ENCODE measurements at places on chromosomes 16 and 17. TPM values are rescaled to one million over a fixed set of nuclear protein-coding genes. Genes with fewer than 3 reads are reported as not detected.
A peak's percentile ranks its signal among the peaks of the same experiment; 100 is the strongest.

CBX2 gene
- total RNA-seq: 27.2 TPM

SLC47A1 gene
- 7.3 TPM for total RNA-seq

DNAI2 gene
- total RNA-seq: not detected

HOXB9 gene
- 8.3 TPM for total RNA-seq

CD300A gene
- not detected for total RNA-seq

CPHXL2 gene
- not detected for total RNA-seq

ADAT1 gene
- 117 TPM for total RNA-seq

TMEM220 gene
- 0.12 TPM for total RNA-seq

ACBD4 gene
- 4.7 TPM for total RNA-seq

PRCD gene
- not detected for total RNA-seq

CTRB2 gene
- total RNA-seq: not detected

SPN gene
- total RNA-seq: 15.7 TPM

DNA sequence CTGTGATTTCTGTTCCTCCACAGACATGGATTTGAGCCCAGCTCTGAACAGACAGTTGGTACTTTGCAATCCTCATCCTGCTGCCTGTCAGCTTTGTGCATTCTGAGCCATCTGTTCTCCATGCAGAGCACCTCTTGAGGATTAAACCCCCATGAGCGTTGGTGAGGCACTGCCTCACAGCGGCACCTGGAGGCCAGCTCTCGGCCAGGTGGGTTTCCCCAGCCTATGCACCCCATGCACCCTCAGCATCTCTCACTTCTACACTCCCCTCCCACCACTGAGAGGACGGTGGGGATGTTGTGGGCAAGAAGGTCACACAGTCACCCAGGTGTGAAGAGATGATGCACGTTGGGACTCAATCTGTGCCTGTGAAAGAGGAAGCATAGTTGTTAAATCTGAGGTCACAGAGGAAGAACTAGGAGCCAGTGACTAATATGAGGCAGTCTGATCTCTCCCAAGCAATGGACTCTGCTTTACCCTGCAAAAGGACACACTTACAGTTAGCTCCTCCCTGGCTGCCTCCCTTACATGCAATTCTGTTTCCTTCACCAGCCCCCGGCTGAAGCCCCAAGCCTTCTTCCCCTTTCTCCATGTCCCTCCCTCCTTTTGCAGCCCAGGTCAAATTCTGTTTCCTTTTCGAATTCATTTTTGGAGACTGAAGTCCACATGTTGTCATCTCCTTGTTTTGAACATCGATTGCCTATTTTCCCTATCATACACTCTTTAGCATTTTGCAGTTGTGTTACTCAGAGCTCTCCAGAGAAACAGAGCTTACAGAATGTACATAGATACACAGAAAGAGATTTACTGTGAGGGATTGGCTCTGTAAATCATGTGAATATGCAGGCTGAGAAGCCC, 58.5 kb downstream of the HS3ST3B1 start:
- no peak for DNase-seq

DNA sequence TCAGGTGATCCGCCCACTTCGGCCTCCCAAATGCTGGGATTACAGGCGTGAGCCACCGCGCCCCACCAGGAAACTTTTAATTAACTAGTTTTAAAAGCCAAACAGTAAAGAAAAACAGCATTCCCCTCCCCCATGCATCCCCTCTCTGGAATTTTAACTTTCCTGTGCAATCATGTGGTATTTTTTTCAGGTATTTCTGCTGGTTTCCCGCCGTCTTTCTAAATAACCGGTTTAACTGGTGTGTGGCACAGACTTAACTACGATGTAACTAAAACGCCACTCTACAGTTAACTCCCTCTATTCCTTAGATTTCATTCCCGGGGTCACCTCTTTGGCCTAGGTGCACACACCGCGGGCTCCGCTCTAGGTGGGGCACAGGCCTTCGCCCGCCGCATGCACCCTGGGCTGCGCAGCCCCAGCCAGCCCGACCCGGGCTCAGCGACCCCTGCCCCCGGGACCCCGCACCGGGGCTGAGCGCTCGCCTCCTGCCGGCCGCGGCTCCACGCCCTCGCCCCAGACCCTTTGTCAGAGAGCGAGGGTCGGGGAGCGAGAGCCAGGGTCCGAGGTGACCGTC, 15.1 kb upstream of the UTP6 start:
- DNase-seq: no peak

DNA sequence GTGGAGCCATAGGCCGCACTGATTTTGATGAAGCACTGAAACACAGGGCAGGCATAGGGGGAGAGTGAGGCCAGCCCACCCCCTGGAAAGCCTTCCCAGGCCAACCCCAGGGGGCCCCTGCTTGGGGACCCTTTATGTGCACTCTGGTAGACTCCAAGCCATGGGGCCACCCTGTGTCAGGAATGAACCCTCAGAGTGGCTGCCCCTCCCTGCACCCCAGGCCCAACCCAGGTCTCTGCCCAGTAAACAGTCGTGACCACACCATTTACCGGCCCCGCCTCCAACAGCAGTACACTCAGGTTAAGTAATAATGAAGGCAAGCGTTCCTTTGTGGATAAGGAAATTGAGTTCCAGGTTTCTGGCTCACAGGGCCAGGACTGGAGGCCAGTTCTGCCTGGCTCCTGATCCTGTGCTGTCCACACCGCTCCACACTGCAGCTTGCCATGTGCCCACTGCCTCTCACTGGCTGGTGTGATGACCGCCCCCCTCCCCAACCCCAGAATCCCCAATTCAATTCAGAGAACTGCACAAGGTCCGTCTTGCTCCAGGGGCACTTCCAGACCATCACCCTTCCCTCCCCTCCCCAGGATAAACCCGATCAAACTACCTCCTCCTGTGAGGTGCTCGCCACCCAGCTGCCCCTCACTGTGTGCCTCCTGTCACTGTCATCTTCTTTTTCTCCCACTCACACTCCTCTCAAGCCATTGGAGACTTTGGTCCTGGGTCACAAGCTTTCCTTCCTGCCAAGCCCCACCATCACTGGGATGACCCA, 13.6 kb downstream of the PIMREG start:
- DNase-seq: no peak

- no peak for DNase-seq
Measured at GRCh38 chr16:969508-970385, 1.0 kb downstream of the LMF1 start.

- DNase-seq: no peak
Measured at GRCh38 chr16:10988164-10988803, 43.9 kb downstream of the CLEC16A start.

DNA sequence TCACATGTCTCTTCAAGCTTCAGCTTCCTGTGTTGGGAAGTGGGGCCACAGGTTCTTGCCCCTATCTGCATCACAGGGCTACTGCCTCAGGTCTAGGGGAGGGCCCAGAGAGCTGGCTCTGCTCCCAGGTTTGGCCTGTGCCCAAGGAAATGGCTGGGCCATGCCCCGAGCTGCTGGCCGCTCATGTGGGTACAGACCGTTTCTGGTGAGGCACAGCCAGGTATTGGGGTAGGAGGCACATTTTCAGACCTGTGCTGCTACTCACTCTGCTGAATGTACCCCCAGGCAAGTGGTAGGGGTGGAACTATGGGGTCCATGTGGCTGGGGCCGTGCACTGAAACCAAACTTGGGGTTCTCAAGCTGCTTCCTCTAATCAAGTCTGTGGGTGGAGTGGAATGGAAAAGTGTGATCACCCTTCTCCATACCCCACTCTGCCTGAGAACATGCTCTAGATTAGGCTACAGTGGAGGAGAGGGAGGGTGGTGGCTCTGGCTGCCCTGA, 4.6 kb downstream of the GAS2L2 start:
- peak; percentile 39 for DNase-seq

GRCh38 chr17:71284032-71284755, 836.6 kb upstream of the SOX9 start:
- no peak for DNase-seq

DNA sequence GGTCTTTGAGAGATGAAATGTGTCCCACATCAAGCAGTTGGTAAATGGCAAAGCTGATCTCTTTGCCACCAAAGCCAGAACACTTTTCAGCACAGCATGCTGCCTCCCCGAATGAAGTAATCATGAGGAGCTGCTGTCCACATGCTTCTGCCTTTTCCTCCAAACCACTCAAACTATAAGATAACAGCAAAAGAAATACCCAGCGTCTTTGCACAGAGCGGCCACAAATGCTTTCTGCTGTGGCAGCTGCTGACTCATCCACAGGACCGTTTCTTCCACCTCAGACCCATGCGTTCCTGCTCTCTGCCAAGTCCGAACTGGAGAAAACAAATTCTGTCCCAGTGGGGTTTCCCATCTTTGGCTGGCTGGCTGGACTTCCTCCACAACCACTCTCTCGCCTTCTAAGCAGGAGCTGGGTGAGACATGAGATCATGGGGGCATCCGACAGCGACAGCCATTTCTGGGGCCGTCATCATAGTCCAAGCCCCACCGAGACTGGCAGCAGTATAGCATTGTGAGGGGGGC, 27.1 kb downstream of the TBC1D3B start:
- DNase-seq: peak; percentile 70

GRCh38 chr16:83953796-83954576, 946 bp downstream of the OSGIN1 start:
- DNase-seq: peak; percentile 76

GRCh38 chr17:57689254-57689653, 55.8 kb downstream of the CCDC182 start:
- no peak for DNase-seq

DNA sequence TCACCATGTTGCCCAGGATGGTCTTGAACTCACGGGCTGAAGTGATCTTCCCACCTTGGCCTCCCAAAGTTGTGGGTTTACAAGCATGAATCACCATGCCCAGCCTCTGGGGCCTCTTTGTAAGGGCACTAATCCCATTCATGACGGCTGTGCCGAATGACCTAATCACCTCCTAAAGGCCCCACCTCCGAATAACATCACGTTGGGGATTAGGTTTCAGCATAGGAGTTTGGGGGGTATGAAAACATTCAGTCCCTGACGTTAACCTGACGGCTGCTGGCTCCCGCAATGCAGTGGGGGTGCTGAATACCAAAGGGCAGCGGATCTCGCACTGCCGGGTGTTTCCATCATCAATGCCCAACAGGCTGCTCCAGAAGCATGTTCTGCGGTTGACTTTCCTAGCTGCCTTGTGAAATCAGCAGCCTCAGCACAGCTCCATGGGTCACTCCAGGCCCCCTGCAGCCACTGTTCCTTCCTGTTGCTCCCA, 120.8 kb upstream of the SEC14L1 start:
- DNase-seq: peak; percentile 25

DNA sequence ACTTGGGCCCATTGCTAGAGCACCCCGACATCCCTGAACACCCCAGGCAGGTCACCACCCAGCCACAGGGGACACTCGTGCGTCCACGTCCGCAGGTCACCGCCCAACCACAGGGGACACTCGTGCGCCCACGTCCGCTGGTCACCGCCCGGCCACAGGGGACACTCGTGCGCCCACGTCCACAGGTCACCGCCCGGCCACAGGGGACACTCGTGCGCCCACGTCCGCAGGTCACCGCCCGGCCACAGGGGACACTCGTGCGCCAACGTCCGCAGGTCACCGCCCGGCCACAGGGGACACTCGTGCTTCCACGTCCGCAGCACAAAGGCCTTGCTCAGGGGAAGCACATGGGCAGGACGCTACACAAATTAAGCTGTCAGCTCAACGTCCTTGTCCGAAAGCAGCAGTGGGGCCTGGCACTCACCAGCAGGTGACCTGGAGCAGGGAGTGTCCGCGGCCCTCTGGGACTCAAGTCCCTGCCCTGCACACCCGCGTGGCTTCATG, 17.7 kb downstream of the GALNS start:
- DNase-seq: no peak

DNA sequence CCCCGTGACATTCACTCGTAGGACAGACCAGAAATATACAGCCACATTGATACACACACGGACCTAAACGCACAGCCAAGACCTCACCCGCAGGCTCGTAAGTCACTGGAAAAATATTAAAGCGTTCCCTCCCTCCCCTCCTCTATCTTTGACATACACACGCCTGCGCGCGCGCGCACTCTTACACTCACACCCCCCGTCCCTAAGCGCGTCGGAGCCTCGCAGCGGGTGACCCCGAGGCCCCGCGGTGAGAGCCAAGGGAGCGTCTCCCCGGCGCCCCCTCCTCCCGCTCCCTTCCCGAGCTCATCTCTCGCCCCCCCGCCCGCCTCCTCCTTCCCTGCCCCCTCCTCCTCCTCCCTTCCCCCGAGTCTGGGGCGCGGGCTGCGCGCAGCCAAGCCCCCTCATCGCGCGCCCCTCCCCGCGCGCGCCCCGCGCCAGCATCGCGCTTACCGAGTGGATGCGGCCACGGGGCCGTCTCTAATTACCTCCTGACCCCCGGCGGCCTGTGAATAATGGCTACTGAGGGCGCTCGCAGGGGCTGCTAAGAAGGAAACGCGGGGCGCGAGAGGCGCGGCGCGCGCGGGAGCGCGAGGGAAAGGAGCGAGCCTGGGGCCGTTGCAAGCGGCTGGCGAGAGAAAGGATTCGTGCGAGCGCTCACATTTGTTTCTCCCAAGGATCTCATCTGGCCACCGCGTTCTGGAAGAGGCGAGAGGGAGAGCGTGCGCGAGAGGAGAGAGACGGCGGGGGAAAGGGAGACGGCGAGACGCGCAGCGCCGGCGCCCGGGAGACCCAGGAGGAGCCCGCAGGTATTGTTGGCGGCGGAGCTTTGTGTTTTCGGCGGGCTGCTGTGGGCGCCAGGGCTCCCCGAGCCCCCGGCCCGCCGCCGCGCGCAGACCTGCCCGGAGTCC, 42.4 kb downstream of the RAI1 start:
- DNase-seq: no peak

GRCh38 chr17:14068542-14069250, 608 bp upstream of the COX10 start:
- DNase-seq: peak; percentile 9

GRCh38 chr16:49261930-49262329, 19.7 kb downstream of the CBLN1 start:
- DNase-seq: no peak

DNA sequence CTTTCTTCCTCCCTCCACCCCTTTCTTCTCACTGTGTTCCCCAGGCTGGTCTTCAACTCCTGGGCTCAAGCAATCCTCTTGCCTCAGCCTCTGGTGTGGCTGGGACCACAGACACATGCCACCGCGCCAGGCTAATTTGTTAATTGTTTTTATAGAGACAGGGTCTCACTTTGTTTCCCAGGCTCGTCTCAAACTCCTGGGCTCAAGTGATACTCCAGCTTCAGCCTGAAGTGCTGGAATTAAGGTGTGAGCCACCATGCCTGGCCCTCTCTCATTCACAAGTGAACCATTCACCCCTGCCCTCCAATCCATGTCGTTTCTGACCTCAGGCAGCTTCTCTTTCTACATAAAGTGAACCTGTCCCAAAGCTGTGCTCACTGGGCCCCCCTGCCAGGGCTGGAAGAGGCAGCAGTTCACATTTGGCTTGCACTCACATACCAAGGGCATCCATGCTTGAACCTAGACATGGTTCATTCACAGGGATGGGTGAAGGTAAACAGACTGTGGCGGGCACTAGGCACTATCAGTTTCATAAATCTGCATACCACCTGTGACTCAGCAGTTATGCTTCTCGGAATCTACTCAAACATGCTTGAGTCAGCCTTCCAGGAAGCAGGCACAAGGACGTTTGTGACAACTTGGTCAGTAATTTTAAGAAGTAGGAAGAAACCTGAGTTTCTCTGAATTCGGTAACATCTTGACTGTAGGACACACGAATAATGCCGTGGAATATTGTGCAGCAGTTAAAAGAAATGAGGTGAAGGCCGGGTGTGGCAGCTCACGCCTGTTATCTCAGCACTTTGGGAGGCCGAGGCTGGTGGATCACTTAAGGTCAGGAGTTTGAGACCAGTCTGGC, 6.0 kb upstream of the RNF213 start:
- peak; percentile 95 for DNase-seq

Data from A172 (cell line).